ENCODE measurements at places on chromosomes 2 and 18. TPM values are rescaled to one million over a fixed set of nuclear protein-coding genes. Genes with fewer than 3 reads are reported as not detected.
A peak's percentile ranks its signal among the peaks of the same experiment; 100 is the strongest.

DNA sequence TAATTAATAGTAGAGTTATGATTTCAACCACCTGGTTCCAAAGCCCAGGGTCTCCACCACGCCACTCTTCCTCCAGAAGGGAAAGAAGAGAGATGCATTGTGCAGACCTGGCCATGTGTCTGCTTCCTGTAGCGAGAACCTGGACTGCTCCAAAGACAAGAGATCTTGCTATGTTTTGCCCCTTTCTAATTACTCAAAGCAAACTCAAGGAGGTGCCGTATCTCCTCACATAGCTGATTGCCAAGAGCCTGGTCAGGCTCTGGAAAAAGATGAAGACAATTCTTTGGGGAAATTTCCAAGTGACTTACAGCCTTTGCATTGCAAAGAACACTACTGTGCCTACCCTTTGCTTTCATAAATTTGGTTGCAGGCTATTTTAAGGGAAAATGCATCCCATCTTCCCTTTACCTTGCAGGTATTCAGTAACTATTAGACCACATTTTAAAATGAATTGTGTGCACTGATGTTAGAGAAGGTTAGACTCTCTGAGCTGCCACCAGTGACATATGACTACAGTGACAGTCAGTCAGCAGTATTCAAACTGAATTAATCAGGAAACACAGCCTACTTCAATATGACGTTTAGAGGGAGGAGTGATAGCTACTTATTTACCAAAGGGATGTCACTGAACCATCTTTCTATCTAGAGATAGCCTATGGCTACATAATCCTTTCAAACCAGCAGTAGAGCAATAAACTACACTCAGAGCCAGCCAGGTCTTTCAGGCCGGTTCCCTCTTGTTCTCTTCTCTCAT lies 842.1 kb upstream of the FANCL start:
- no peak for DNase-seq
- no peak overlapping the region for H3K4me3 ChIP-seq
- H3K27me3 ChIP-seq: no peaks in the 10 kb centered on the region
- H3K36me3 ChIP-seq: no peaks in the 10 kb centered on the region

DNA sequence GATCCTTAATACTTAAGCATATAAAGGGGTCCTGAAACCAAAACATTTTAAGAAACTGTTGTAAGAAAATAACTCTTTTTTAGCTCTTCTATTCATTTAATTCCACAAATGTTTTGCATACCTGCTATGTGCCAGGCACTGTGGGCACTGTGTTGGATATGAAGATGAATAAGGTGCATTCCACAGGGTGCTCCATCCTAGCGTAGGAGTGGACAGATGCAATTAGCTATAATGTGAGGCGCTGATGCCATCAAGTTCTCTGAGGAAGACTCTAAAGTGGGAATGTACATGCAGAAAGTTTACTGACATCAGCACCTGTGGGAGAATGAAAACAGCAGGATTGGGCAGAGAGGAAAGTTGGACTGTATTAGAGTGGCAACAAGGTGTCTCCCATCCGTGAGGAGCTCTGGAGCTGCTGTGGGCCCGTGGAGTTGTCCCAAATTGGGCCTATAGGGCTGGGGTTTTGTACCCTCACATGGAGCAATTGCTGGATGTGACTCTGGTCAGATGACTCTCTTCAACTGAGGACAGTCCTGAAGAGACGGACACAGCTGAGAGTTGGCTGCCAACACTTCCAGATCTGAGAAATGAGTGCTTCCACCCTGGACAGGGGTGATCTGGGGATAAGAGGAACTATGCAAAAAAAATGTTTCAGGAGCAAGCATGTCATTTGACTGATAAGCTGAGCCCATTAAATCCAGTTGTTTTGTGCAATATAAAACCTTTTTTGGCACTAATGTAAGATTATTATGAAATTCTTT lies 22.3 kb downstream of the CD8A start:
- H3K4me3 ChIP-seq: no peak overlapping the region
- DNase-seq: no peak
- no peak overlapping the region for H3K27ac ChIP-seq
- no peaks in the 10 kb centered on the region for H3K27me3 ChIP-seq
- H3K36me3 ChIP-seq: peaks cover 28% of the 10 kb centered on the region
- H3K4me1 ChIP-seq: peaks cover 11% of the 10 kb centered on the region

GRCh38 chr2:70842401-70842800 lies 6.8 kb upstream of the CD207 start:
- H3K27me3 ChIP-seq: peaks cover 10% of the 10 kb centered on the region
- H3K36me3 ChIP-seq: peaks cover 2% of the 10 kb centered on the region
- no peak for DNase-seq

DNA sequence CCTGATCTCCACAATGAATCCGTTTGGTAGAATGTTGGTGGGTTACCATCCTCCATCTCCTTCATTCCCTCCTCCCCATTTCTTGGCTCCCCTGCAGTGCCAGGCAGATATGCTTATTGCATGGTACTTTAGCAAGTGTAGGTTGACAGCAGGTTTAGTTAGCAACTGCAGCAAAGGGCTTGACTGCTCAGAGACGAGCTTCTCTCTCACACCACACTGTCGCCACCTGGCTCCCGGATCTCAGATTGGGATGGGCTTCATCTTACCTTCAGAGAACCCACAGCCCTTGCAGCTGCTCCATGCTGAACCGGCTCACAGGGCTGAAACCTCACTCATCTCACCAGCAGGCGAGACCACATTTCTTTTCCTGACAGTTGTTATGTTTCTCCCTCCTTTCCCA lies 88.8 kb downstream of the VWA3B start:
- peak overlapping the region; percentile 45 for H3K27ac ChIP-seq
- no peak overlapping the region for H3K4me3 ChIP-seq
- H3K27me3 ChIP-seq: peaks cover 36% of the 10 kb centered on the region

DNA sequence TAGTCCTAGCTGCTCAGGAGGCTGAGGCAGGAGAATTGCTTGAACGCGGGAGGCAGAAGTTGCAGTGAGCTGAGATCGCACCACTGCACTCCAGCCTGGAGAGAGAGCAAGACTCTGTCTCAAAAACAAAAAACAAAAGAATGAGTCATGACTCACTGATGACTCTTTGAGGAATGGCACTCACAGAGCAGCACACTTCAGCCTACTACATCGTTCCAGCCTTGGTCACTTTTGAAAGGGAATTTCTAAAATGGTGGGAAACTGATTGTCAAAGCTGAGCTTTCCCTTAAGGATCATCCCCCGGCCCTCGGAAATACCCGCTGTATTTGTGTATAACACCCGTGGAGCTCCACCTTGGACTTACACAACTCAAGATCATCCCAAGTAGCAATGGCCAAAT lies 217.3 kb upstream of the HS6ST1 start:
- H3K36me3 ChIP-seq: no peaks in the 10 kb centered on the region
- peaks cover 22% of the 10 kb centered on the region for H3K27me3 ChIP-seq
- peaks cover 31% of the 10 kb centered on the region for H3K4me1 ChIP-seq
- H3K4me3 ChIP-seq: no peak overlapping the region
- H3K27ac ChIP-seq: no peak overlapping the region

The SYT4 gene
- not detected for total RNA-seq

The PLEKHH2 gene
- 0.12 TPM for total RNA-seq

The REG1B gene
- total RNA-seq: not detected

The MC2R gene
- not detected for total RNA-seq

Measured in activated T-helper 1 cell treated with anti-CD3 and anti-CD28 coated beads, Interleukin-12 subunit alpha, Interleukin-12 subunit beta, Interleukin-2, Interleukin-4 antibody, amounts not matched to agents 30 ng/mL and 10 ng/mL and 1 ng/mL, durations not matched to agents 14 hours and 24 hours and 36 hours (primary cell).